ENCODE measurements at places on chromosomes 5 and 9. TPM values are rescaled to one million over a fixed set of nuclear protein-coding genes. Genes with fewer than 3 reads are reported as not detected.

GRCh38 chr9:114785866-114786650 is 19.8 kb downstream of the TNFSF15 start:
- H3K36me3 ChIP-seq, result no peaks in the 10 kb centered on the region
- no peaks in the 10 kb centered on the region for H3K4me1 ChIP-seq
- no peak for DNase-seq

DNA sequence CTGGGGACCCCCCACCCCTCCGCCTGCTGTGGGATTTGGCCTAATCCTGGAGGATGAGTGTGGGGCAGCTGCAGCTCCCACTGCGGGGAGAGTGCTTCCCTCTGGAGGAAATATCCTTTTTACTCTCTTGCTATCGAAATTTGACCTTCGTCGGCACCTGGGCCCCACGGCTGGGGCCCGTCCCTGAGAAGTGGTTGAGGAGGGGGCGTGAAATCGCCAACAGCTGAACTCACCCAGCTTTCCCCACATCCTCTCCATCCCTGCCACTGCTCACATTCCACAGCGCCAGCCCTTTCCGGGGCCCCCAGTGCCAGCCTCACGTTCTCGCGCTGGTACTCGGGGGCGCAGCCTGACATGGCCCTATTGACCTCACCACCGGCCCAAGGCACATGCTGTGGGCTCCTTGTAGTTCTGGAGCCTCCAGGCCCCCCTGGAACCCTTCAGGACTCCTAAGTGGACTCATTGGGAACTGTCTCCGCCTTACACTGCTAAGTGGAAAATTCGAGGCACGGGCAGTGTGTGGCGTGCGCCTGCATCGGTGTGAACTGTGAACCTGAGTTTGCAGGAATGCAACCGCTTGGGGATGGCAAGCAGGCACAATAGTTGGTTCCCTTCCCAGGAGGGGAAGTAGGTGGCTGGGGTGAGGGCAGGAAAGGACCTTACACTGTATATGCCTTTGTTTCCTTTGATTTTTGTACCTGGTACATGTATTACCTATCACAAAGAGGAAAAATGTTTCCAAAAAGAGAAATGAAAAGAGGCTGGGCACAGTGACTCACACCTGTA is 19.2 kb downstream of the FGFR4 start:
- no peak for DNase-seq
- H3K4me1 ChIP-seq, result peaks cover 5% of the 10 kb centered on the region
- H3K36me3 ChIP-seq, result no peaks in the 10 kb centered on the region
- H3K27me3 ChIP-seq, result no peaks in the 10 kb centered on the region

- no peak for DNase-seq
- H3K27me3 ChIP-seq, result no peaks in the 10 kb centered on the region
- H3K4me3 ChIP-seq, result no peak overlapping the region
- H3K4me1 ChIP-seq, result no peaks in the 10 kb centered on the region
- no peaks in the 10 kb centered on the region for H3K36me3 ChIP-seq
Measured at GRCh38 chr5:54844266-54844665, 141.1 kb downstream of the ESM1 start.

GRCh38 chr5:1919750-1920149 is 37.0 kb upstream of the IRX4 start:
- no peak for DNase-seq
- no peak overlapping the region for H3K4me3 ChIP-seq
- no peaks in the 10 kb centered on the region for H3K27me3 ChIP-seq
- no peak overlapping the region for H3K27ac ChIP-seq

- no peak overlapping the region for H3K4me3 ChIP-seq
- no peaks in the 10 kb centered on the region for H3K36me3 ChIP-seq
- H3K4me1 ChIP-seq, result no peaks in the 10 kb centered on the region
- H3K27me3 ChIP-seq, result no peaks in the 10 kb centered on the region
- H3K27ac ChIP-seq, result no peak overlapping the region
Measured at GRCh38 chr9:13603921-13604320, 324.4 kb upstream of the MPDZ start.

Gene NMUR2
- not detected for total RNA-seq

GRCh38 chr9:24218656-24219055 is 327.0 kb downstream of the IZUMO3 start:
- no peaks in the 10 kb centered on the region for H3K36me3 ChIP-seq
- no peak overlapping the region for H3K27ac ChIP-seq
- H3K27me3 ChIP-seq, result no peaks in the 10 kb centered on the region
- no peak overlapping the region for H3K4me3 ChIP-seq

DNA sequence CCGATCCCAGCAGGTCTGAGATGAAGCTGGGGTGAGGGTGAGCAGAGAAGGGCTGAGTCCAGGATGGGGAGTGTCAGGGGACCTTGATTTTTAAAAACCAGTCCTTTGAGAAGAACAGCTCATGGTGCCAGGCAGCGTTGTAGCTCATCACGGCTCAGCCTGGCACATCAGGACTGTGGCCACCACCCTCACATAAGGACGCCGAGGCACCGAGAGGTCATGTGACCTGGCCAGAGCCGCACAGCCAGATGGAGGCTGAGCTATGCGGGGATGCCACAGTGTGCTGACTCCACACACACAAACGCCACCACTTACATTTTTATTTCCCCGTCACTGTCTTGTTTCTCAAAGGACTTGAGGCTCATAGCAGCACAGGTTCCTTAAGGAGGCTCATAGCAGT is 32.9 kb upstream of the CEP72 start:
- DNase-seq, result no peak
- H3K36me3 ChIP-seq, result no peaks in the 10 kb centered on the region
- no peak overlapping the region for H3K4me3 ChIP-seq
- H3K4me1 ChIP-seq, result no peaks in the 10 kb centered on the region
- no peak overlapping the region for H3K27ac ChIP-seq

DNA sequence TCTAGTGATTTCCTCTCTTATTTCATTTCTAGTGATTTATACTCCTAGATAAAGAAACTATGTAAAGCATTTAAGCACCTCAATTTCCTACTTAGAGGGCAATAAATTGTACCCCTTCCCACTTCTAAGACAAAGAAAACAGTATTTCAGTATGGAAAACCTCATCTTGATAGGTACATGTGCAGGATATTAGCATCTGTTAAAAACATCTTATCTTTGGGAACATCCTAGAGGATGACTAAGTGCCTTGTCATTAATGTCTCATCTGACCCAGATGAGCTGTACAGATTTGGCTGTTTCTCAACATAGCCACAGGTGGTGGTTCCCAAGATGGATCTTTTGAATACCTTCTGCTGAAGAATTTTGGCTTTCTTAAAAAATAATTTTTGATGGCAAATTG is 5.7 kb downstream of the MEGF10 start:
- H3K27ac ChIP-seq, result no peak overlapping the region
- H3K36me3 ChIP-seq, result no peaks in the 10 kb centered on the region
- peak; percentile 23 for DNase-seq
- no peaks in the 10 kb centered on the region for H3K27me3 ChIP-seq
- H3K4me1 ChIP-seq, result peaks cover 14% of the 10 kb centered on the region

- no peak overlapping the region for H3K4me3 ChIP-seq
- H3K27me3 ChIP-seq, result no peaks in the 10 kb centered on the region
- no peak overlapping the region for H3K27ac ChIP-seq
- DNase-seq, result no peak
- no peaks in the 10 kb centered on the region for H3K4me1 ChIP-seq
Measured at GRCh38 chr5:104186100-104186499, 623.5 kb upstream of the NUDT12 start.

Gene CBY3
- not detected for total RNA-seq

Gene FBP1
- total RNA-seq, result 29.7 TPM

Gene OLFML2A
- 14.4 TPM for total RNA-seq

- no peak overlapping the region for H3K4me3 ChIP-seq
- no peak for DNase-seq
Measured at GRCh38 chr9:69549310-69550202, 122.6 kb downstream of the APBA1 start.

- H3K27me3 ChIP-seq, result no peaks in the 10 kb centered on the region
- H3K4me3 ChIP-seq, result no peak overlapping the region
- H3K36me3 ChIP-seq, result peaks cover 20% of the 10 kb centered on the region
- H3K27ac ChIP-seq, result no peak overlapping the region
- H3K4me1 ChIP-seq, result no peaks in the 10 kb centered on the region
Measured at GRCh38 chr9:85971731-85972130, 30.8 kb downstream of the NAA35 start.

GRCh38 chr9:124849801-124850200 is 3.5 kb upstream of the WDR38 start:
- no peak overlapping the region for H3K4me3 ChIP-seq
- peaks cover 4% of the 10 kb centered on the region for H3K4me1 ChIP-seq
- no peak overlapping the region for H3K27ac ChIP-seq

GRCh38 chr5:91493086-91493485 is 110.0 kb upstream of the ARRDC3 start:
- H3K4me3 ChIP-seq, result no peak overlapping the region
- H3K27ac ChIP-seq, result no peak overlapping the region
- DNase-seq, result no peak
- no peaks in the 10 kb centered on the region for H3K4me1 ChIP-seq

DNA sequence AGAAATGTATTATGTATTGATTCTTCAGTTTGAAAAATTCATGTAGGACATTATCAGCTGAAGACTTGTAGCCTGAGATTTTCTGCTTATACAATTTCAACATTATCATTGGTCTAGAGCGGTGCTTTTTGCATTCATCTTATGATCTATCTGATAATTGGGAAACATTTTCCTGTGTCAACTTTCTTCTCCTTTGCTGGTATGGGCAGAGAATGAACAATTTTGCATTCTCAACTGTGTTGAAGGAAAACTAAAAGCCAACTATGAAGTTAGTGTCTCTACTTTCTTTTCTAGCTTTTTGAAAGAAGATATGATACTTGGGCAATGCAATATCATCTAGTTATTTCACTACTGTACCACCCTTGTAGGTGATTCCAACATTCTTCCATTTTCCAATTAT is 10.3 kb downstream of the ZFR start:
- H3K4me3 ChIP-seq, result no peak overlapping the region
- no peaks in the 10 kb centered on the region for H3K27me3 ChIP-seq
- H3K4me1 ChIP-seq, result peaks cover 7% of the 10 kb centered on the region
- no peak for DNase-seq
- H3K27ac ChIP-seq, result no peak overlapping the region

DNA sequence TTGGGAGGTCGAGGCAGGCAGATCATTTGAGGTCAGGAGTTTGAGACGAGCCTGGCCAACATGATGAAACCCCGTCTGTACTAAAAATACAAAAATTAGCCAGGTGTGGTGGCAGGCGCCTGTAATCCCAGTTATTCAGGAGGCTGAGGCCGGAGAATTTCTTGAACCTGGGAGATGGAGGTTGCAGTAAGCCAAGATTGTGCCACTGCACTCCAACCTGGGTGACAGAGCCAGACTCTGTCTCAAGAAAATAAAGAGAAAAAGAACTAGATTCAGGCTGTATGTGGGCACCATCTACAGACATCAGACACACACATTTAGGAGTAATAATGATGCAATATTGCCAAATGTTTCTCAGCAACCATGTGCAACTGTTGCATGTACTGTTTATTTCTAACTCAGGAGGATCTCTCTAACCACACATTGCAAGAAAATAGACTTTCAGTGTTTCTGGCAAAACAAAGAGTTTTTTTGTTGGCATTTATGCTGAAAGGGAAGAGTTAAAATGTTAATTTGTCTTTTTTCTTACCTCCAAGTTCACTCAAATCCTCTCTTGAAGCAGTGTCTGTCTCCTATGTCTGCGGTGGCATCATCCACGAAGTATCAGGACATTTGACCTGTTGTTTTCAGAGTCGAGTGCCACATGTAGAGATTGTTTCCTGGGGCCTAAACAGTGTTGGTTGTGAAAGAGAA is 5.1 kb upstream of the ORM1 start:
- no peak overlapping the region for H3K4me3 ChIP-seq
- peak; percentile 7 for DNase-seq
- H3K36me3 ChIP-seq, result no peaks in the 10 kb centered on the region
- H3K27me3 ChIP-seq, result no peaks in the 10 kb centered on the region

DNA sequence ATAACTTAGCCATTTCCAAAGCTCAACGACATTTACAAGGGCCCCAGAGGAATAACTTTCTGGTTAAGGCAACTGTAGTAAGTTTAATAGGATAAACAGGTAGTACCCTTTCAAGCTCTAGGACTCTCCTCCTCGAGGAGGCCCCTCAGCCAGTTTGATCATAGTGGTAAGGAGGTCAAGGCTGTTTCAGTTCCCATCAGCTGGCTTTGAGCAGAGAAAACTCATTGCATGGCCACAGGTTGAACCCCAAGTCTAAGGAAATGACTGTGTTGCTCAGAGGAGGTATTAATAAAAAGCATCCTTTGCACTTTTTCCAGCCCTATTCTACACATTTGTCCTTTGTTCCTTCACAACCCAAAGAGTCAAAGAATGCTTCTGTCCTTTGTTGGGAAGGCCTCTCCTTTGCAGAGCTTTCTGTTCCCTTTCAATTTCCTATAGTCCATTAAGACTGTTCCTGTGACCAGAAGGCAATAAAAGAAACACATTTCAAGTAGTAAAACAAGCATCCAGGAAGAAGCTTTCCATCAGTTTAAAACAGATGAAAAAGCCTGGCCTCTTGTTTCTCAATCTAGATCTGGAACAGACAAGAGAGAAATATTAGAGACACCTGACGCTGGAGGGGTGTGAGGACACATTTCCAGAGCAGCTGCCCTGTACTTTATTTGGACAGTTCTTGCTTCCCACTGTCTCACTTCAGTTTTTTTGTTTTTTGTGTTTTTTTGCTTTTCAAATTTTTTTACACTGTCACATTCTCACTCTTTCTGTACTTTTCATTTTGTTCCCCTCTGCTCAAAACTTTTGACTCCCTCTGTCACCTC is 54.1 kb downstream of the PRRC1 start:
- H3K27ac ChIP-seq, result no peak overlapping the region
- H3K27me3 ChIP-seq, result no peaks in the 10 kb centered on the region
- no peak for DNase-seq
- no peak overlapping the region for H3K4me3 ChIP-seq
- no peaks in the 10 kb centered on the region for H3K4me1 ChIP-seq

- DNase-seq, result no peak
- H3K27ac ChIP-seq, result no peak overlapping the region
- H3K4me1 ChIP-seq, result no peaks in the 10 kb centered on the region
- no peak overlapping the region for H3K4me3 ChIP-seq
- H3K27me3 ChIP-seq, result no peaks in the 10 kb centered on the region
Measured at GRCh38 chr9:122322553-122322952, 48.3 kb upstream of the PTGS1 start.

DNA sequence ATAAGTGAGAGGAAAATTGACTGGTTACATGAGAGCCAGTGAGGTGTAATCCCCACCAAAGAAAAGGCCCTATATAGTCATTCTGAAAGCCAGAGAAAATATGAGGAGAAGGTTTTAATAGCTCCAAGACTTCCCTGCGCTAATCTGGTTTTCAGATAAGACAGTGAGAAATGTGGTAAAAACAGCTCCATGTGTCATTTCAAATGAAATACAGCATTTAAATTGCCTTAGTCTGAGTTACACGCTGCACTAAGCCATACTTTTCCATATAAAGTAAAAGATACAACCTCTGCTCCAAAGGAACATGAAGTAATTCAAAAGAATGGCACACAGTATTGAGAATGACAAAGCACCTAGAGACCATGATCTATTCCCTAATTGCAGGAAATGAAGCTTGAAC is 378.0 kb upstream of the PDE4D start:
- no peak overlapping the region for H3K27ac ChIP-seq
- no peak overlapping the region for H3K4me3 ChIP-seq
- H3K36me3 ChIP-seq, result no peaks in the 10 kb centered on the region
- DNase-seq, result no peak
- no peaks in the 10 kb centered on the region for H3K4me1 ChIP-seq
- no peaks in the 10 kb centered on the region for H3K27me3 ChIP-seq
